ENCODE measurements at places on chromosomes 1 and 21.

- DNase-seq: no peak
These were observed 487 bp downstream of the PIGR start for GRCh38 chr1:206945779-206946178.

DNA sequence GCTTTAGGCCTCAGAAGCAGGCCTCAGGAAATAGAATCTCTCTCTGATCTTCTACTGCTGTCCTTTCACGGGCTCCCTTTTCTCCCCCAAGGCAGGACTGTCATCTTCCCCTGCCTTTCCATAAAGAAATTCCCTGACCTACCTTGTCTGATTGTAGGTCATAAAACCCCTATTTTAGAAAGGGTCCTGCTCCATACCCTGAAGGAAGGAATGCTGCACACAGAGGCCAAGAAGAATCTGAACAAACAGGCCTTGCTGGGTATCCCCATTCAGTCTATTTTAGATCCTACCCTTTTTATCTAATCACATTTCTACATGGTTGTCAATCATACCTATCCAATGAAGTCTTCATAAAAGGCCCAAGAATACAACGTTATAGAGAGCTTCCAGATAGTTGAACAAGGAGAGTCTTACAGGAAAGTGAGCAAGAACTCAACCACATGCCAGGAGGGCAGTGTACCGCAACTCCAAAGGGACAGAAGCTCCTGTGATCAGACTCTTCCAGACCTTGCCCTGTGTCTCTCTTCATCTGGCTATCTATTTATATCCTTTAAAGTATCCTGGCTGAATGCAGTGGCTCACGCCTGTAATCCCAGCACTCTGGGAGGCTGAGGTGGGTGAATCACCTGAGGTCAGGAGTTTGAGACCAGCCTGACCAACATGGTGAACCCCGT lies 93.1 kb downstream of the SLC16A1 start:
- no peak for DNase-seq

GRCh38 chr1:4268262-4268888 lies 368.3 kb upstream of the C1orf174 start:
- no peak for DNase-seq

GRCh38 chr1:41511239-41511540 lies 26.7 kb upstream of the EDN2 start:
- no peak for DNase-seq

DNA sequence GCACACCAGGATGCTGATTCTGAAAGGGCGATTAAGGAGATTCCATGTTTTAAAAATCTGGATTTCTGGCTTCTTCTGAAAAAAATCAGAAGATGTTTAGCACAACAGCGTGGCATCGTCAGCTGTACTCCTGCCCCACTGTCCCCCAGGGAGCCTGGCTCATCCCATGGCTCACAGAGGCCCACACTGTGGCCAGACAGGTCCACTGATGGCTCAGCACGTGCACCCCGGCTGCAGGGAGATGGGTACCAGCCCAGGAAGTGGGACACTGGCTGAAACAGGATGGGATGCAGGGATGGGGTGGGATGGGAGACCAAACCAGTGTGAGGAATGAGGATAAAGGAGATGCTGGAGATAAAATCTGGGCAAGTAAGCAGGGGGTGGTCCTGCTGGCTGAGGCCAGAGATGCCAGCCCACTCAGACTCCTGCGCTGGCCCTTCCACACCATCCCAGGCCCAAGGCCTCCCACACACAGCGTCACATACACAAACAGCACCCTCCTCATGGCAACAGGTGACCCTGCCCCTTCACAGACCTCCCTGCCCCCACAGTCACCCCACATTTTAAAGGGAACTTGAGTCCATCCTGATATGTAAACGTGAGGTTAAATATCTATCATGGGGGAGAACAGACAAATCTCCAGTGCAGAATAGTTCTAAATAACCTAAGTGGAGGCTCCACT lies 23.9 kb upstream of the SAMD11 start:
- no peak for DNase-seq

GRCh38 chr1:180157108-180157507 lies 2.4 kb downstream of the QSOX1 start:
- DNase-seq: peak; percentile 53

- DNase-seq: peak; percentile 61
These were observed 48.4 kb downstream of the COLGALT2 start for GRCh38 chr1:183989078-183989577.

DNA sequence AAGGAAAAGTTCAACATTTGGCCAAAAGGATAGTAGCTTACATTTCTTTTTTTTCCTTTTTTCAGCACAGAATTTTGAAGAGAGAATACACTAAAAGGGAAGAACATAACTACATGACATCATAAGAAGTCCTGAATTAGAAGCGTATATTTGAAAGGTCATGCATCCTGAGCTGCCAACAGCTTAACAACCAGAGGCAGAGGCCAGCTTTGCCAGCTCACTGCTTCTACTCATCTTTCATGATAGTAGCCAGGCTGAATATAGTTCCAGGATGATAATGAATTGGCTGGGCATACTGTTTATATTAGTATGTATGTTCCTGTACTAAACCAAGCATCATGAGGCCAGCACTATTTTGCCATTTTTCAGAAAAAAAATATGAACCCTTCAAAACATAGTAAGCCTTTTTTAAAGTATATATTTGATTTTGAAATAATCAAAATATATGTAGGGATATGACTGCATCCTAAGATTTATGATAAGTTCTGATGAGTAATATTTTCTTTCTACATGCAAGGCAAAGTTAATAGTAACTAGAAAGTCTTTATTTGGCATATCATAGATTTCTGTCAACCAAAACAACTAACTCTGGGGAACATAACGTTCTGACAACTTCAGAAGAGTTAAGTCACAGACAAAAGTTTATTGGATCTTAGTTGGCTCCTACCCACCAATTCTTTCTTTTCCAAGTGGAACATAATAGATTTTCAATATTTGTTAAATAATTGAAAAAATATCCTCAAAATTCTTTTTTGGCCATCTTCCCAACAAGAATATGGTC lies 123.2 kb downstream of the DPYD start:
- DNase-seq: peak; percentile 66

DNA sequence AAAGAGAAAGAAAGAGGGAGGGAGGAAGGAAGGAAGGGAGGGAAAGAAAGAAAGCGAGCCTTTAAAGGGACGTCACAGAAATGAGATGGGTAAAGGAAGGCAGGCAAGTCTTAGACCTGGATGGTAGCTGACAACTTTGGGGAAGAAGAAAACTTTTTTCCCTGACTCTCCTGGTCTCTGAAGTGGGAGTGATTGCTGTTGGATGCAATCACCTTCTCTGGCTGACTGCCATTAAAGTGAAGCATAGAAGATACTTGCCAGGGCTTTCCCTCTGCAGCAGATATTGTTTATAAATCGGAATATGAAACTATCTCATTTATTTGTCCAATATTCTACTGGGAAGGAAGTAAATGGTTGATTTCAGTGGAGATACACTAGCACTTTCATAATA lies 27.0 kb downstream of the VCAM1 start:
- no peak for DNase-seq

DNA sequence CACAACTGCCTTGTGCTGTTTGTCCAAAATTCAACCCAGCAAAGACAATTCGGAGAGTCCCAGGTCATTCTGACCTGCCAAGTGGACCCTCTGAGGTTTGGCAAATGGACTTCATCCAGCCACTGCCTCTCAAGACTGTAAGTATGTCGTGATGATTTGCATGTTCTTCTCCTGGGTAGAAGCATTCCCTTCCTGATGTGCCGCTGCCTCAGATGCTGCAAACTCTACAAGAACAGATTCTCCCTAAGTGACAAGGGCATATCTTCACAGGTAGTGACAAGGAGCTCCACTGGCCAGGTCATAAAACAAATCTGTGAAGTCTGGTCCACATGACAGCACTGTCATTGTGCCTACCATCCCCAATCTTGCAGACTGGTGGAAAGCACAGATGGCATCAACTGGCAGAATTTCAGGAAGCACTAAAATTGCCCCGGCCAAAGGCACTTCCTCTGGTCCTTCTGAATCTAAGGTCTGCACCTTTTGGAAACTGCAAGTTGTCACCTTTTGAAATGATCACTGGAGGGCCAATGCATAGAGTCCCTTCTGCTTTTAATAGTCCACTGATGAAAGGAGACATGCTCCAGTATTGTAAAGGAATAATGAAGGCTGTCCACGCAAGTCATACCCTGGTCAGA lies 27.4 kb downstream of the POFUT2 start:
- no peak for DNase-seq

DNA sequence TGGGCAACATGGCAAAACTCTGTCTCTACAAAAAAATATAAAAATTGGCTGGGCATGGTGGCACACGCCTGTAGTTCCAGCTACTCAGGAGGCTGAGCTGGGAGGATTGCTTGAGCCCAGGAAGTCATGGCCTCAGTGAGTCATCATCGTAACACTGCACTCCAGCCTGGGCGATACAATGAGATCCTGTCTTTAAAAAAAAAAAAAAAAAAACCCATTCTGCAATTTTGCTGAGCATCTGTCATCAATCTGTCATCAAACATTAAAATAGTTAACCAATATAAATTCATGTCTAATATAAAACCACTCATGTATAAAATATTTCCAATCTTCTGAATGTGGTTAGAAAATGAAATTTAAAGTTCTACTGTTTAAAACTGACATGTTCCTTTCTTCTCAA lies 56.9 kb downstream of the LPAR3 start:
- DNase-seq: no peak

DNA sequence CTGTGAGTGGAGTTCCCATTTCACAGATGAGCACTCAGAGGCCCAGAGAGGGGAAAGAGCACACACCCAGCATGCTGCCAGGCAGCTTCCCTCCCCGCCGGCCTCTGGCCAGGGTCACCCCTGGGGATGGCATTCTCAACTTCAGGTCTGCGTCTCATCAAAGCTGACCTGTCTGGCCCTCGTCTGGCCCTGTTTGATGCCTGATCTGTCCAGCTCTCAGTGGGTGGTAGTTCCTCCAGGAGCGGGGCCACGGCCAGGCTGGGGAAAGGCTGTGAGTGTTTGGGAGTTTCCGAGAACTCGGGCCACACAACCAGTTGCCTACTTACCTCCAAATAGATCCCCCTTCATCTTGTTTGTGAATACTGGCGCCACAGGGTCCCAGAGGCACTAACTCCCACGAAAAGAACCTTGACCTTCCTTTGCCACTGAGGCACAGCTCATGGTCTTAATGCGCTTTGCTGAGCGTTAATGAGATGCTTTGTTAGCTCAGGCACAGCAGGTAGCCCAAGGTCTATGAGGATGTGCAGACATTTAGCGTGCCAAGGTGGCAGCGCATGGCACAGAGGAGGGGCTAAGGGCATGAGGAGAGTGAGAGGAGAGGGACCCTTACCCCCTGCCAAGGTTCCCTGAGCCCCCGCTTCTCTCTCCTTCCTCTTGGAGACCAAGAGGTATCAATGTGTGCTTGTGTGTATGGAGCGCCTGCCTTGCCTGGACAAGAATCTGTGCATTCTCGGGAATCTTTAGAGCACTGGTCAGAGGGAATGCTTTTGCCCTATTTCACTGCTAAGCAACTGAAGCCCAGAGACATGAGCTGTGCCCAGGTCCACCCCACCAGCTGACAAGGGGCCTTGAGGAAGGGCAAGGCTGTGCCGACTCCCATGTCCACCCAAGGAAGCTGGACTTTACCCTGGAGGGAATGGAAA lies 61.2 kb downstream of the DISP3 start:
- no peak for DNase-seq

DNA sequence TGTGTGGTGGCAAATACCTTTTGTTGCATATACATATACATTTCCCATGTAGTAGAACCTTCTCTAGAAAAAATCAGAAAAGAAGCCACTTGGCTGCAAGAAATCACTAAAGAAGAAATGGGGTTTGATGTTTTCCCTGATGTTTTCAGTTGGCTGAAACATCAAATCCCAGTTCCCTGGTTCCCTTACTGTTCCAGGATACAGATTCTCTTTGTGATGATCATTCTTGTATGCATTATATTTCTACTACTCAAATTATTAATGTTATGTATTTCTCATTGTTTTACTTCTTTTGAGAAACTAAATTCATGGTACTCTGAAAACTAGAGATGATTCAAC lies 7.6 kb downstream of the RNU1-2 start:
- no peak for DNase-seq

GRCh38 chr1:156692925-156693847 lies 12.2 kb downstream of the CRABP2 start:
- DNase-seq: no peak

DNA sequence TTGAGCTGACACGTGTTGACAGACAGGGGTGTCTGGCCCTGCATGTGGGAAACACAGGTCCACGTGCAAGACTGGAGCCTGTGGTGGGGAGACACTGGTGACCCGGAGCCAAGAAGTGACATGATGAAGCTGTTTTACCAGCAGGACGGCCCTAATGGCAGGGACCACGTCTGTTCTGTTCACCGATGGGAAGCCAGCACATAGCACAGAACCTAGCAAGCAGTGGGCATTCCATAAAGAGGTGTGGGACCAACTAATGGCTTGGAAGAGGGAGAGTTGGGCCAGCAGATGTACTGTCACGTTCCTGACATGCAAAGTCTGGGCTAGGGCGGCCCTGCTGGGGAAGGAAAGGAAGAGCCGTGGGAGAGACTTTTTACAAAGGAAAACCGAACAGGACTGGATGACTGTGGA lies 15.3 kb downstream of the NAV1 start:
- DNase-seq: no peak

DNA sequence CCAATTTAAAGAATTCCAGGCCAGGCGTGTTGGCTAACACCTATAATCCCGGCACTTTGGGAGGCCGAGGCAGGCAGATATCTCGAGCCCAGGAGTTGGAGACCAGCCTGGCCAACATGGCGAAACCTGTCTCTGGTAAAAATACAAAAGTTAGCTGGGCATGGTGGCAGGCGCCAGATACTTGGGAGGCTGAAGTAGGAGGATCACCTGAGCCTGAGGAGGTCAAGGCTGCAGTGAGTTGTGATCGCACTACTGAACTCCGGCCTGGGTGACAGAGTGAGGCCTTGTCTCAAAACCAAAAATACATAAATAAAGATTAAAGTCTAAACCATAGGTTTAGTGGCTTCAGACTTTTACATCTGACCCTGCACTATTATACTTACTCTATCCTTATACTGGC lies 32.4 kb downstream of the BTG3 start:
- DNase-seq: no peak

- DNase-seq: peak; percentile 48
These were observed 9.5 kb downstream of the ZBTB7B start for GRCh38 chr1:155012026-155012546.

DNA sequence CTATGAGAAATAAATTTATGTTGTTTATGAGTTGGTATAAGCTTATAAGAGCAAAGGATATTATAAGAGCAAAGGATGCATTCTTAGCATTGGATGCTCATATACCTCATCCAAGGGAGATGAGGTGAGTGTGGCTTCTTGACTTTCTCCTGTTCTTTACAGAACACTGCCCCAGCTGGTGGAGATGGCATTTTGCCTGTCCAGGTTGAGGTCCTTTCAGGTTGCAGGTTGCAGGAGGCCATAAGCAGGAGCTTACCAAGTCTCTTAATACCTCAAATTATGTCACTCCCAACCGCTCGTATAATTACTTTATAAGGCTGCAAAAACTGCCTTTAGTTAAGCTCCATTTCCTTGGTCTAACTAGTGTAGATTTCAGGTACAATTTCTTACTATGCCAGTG lies 66.7 kb downstream of the RPE65 start:
- no peak for DNase-seq

GRCh38 chr1:11769274-11769673 lies 7.3 kb downstream of the C1orf167 start:
- no peak for DNase-seq

All from adipocyte (in vitro differentiated cells).